ENCODE measurements at places on chromosomes 12 and 14. TPM values are rescaled to one million over a fixed set of nuclear protein-coding genes. Genes with fewer than 3 reads are reported as not detected.

GRCh38 chr12:47504775-47505446, 200.9 kb downstream of the RPAP3 start:
- no peak for DNase-seq

GRCh38 chr14:100466111-100466856, 120.9 kb downstream of the BEGAIN start:
- no peak for DNase-seq

- DNase-seq = no peak
Observed at GRCh38 chr14:90611936-90612335, 204.3 kb downstream of the TTC7B start.

- no peak for DNase-seq
Observed at GRCh38 chr14:21026988-21027315, 2.1 kb upstream of the NDRG2 start.

GRCh38 chr14:104550340-104550860, 29.2 kb upstream of the C14orf180 start:
- no peak for DNase-seq

DNA sequence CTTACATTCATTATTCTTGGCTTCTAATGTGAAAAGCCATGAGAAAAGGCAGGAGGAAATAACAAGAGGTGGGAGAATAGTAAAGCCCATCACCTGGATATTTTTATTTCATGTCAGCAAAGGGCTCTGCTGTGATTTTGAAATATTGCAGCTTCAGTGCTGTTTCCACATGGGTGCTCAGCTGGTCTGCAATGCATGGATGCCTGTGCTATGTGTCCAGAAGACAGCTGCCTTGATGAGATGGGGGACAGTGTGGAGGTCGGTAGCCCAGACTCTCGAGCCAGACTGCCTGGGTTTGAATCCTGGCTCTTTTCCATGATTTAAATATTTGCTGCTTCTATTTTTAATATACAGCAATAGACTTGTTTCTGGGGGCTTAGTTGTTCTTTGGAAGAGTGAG, 477.5 kb upstream of the GARIN6 start:
- no peak for DNase-seq

GRCh38 chr12:2976581-2976996, 17.4 kb downstream of the TEAD4 start:
- no peak for DNase-seq

GRCh38 chr12:93796729-93797128, 119.6 kb downstream of the CRADD start:
- DNase-seq = no peak

GRCh38 chr12:42810006-42810405, 220.5 kb upstream of the PRICKLE1 start:
- DNase-seq = no peak

DNA sequence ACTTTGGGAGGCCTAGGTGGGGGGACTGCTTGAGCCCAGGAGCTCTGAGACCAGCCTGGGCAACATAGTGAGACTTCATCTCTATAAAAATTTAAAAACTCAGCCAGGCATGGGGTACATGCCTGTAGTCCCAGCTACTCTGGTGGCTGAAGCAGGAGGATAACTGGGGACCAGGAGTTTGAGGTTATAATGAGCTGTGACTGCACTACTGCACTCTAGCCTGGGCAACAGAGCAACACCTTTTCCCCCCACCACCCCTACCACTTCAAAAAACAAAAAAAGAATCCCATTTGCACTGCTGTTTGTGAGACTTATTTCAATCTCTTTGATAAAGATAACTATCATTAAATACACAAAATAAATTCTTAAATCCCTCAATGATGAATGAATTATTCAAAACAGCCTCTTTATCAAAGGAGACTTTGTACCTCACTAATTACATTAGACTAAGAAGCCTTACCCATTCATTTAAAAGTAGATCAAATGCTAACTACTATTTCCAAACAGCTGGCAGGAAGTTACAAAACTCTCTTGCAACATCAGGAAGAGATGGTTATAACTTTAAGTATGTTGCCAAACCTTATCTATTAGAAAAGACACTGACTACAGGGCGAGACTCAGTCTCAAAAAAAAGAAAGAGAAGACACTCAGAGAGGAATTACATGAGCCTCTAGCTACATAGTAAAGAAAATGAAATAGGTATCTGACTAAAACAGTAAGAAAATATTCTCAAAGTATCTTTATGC, 14.7 kb downstream of the BLTP3B start:
- no peak for DNase-seq

DNA sequence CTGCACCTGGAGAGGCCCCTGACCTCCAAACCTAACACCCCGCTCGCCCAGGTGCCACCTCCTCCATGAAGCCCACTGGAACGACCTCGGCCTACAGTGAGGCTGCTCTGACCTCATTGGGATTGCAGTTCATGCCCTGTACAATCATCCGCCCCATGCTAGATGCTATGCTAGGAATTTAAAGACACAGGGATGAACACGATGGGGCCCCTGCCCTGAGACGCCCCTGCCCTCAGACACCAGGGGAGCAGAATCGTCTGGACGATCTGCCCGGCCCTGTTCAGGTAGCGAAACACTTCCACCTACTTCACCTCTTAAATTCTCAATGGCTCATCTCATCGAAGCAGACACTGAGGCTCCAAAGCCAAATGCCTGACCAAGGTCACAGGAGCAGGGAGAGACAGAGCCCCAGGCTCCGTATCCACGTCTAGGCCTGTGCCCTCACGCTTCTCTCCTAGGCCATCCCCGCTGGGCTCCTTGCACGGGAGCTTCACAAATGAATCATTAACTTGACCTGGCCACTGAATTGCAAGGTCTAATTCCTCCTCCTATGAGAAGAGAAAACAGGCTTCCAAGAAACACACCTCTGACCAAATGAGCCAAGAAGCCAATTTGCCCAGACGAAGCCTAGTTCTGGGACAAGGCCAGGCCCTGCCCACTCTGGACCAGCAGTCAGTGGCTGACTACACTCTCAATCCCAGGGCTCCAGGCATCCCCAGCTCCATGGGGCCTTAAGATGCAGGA, 35.2 kb downstream of the SCARB1 start:
- no peak for DNase-seq

- no peak for DNase-seq
Observed at GRCh38 chr12:52524898-52525591, 4.9 kb upstream of the KRT5 start.

- DNase-seq = no peak
Observed at GRCh38 chr12:6551496-6552139, 4.2 kb downstream of the IFFO1 start.

DNA sequence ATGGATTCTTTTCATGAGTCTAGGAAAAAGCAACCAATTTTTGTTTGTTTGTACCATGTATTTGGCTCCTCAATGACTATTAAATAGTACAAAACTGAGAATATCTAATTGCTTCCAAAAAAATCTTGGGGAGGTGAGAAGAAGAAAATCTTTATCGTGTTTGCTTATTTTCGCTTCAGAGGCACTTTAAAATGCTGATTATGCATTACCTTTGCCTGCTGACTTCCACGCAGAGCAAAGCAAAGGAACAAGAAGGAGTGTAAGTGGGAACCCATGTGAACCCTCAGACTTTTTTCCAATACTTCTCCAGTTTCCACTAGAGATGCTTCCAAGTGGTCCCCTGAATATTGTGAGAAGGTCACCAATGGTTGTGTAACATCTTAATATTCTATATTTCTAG, 43.2 kb upstream of the STRN3 start:
- no peak for DNase-seq

- no peak for DNase-seq
Observed at GRCh38 chr14:82359201-82359600, 825.5 kb upstream of the SEL1L start.

SERPINA9 gene
- polyA plus RNA-seq = not detected

DPY19L2 gene
- 0.28 TPM for polyA plus RNA-seq

SIVA1 gene
- 276 TPM for polyA plus RNA-seq

SPTB gene
- polyA plus RNA-seq = not detected

CLECL1 gene
- polyA plus RNA-seq = 0.39 TPM

GNPNAT1 gene
- polyA plus RNA-seq = 17.2 TPM

MARS1 gene
- polyA plus RNA-seq = 118 TPM

FITM1 gene
- 0.48 TPM for polyA plus RNA-seq

Data from naive thymus-derived CD4-positive, alpha-beta T cell (primary cell).